ENCODE measurements at places on chromosomes 5 and 9.
A peak's percentile ranks its signal among the peaks of the same experiment; 100 is the strongest.

GRCh38 chr5:172834415-172835289 lies 601 bp downstream of the ERGIC1 start:
- DNase-seq, result peak; percentile 68

GRCh38 chr9:79000230-79001002 lies 571.3 kb upstream of the TLE4 start:
- DNase-seq, result no peak

GRCh38 chr5:68057191-68057590 lies 158.4 kb upstream of the PIK3R1 start:
- no peak for DNase-seq

GRCh38 chr5:176739461-176740051 lies 70.8 kb upstream of the UNC5A start:
- peak; percentile 25 for DNase-seq

DNA sequence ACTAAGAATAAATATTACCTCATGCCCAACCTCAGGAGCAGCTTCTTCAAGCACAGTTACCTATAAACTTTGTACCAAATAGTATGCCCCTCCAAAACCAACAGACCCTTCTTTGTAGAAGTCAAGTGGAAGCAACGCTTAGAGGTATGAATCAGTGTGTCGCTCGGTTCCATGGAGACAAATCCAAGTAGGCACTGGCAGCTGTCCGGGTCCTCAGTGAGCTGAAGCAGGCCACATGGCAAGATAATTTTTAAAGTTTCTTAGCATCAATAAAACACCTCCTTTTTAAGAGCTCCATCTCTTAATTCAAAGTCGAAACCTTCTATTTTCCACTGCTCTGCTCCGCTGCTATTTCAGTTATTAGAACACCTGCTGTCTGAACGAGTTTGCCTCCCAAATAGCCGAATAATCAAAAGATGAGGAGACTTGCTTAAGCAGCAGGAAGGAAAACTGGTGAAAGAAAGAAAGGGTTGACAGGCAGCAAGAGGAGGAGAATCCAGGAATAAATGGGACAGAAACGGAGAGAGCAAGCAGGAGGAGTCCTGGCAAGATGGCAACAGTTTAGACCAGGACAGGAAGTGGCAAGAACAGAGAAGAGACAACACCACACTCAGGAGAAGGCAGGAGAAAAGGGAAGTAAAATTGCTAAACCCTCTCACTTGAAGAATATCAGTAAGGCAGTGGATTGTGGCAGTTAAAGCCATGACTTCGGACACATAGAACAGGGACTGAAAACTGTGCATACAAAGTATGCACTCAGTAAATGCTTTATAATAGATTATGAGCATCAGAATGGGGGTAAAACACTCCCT lies 65.0 kb downstream of the PPP2R2B start:
- no peak for DNase-seq

- DNase-seq, result no peak
Observed at GRCh38 chr9:7739595-7739994, 60.0 kb downstream of the DMAC1 start.

DNA sequence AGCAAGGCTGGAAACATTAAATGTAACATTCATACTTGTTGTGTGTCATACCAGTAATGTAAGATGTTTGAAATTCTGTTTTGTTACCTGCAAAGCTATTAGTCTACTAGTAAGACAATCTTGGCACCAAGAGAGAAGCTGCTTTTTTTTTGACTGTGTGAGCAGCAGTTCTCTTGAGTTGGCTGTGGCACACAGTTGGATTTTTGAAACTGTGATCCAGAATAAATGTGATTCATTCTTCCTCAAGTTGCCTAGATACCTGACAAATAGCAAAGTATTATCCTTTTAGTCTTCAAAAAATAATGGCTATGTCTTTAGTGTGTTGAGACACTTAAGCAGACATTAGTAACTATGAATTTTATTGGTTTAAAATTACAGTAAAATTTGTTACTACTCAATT lies 57.2 kb upstream of the HAPLN1 start:
- DNase-seq, result no peak

- DNase-seq, result no peak
Observed at GRCh38 chr9:89120704-89121103, 57.9 kb downstream of the SHC3 start.

GRCh38 chr9:81771571-81771970 lies 82.2 kb upstream of the TLE1 start:
- DNase-seq, result no peak

- DNase-seq, result no peak
Observed at GRCh38 chr5:138653502-138653901, 78.3 kb upstream of the HSPA9 start.

GRCh38 chr9:15843931-15844330 lies 291.1 kb downstream of the CCDC171 start:
- no peak for DNase-seq

DNA sequence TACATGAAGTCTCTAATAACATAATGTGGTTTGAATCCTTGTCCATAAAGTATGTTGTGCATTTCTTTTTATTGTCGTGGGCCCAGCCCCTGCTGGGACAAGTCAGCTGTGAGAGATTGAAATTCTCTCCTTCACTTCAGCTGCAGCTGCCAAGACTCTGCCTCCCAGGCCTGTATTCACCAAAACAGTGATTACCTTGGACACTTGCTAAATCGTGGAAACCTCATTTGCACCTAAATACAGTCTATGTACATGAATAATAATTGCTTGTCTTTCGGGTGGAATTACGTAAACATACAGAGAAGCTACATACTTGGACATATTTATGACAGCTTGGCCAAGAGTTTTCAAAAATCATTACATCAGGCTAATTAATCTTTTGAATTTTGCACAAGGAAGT lies 898.5 kb upstream of the SEMA6A start:
- DNase-seq, result no peak

DNA sequence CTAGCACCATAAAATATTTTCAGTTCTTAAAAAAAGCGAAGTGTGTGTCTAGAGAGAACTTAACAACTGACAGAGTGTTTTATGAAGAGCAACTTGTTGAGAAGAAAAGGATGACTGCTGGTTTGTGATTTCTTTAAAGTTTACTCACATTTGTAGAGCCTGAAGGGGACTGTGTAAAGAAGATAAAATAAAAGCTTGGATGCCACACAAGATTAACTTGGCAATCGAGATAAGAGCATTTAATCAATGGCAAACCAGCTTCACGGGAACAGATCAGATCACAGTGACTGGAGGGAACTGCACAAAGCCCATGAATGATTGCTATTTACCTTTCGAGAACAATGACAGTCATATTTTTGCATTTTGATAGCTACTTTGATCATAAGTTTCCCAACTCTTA lies 2013.1 kb upstream of the CDH9 start:
- no peak for DNase-seq

DNA sequence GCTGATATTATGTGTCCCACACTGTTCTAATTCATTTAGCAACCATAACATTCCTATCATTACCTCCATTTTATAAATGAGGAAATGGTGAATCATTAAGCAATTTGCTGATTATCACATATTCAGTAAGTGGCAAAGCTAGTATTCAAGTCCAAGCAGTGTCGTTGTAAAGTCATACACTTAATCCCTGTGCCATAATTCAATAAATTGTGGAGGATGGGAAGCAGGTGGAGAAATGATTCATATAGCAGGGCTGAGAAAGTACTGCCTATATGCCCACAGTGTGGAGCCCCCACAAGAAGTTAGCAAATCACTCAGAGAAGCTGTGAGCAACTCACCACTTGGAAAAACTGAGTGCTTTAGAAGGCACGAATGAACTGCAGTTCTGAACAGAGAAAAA lies 691.0 kb downstream of the PTPRD start:
- no peak for DNase-seq

DNA sequence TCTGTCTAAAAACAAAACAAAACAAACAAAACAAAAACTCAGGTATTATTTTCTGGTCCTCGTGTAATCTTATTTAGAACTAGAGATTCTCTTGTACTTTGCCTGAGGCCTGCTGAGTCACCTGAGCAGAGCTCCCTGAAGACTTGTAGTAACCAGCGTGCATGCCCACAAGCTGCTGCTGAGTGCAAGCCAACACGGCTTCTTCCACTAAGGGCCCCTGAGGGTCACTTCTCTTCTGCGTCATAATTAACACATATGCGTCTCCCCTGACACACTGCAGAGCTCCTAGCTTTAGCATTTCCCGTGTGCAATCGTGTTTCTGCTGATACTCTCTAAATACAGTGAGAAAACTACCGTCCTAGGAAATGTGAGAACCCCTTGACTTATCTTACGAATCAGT lies 10.9 kb upstream of the NDFIP1 start:
- DNase-seq, result no peak

- no peak for DNase-seq
Observed at GRCh38 chr5:43771611-43772031, 168.6 kb downstream of the NNT start.

DNA sequence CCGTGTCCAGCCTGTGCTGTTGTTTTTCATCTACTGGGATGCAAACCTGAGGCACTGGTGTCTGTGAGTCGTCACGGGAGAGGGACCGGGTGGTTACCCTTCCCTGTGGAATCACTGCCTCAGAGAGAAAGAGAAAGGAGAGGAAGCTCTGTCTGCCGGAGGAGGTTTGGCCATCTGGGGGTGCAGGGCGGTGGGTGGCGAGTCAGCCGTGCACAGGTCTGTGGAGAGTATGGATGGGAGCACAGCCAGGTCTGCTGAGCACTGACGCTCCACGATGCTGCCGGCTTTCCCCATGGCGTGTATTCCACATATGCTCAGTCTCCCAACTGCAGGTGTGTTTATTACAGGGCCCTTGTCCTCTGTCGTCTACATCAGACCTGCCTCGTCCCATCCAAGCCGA lies 395.2 kb upstream of the IRX4 start:
- no peak for DNase-seq

GRCh38 chr5:82334856-82335255 lies 56.7 kb upstream of the RPS23 start:
- DNase-seq, result no peak

- no peak for DNase-seq
Observed at GRCh38 chr5:138054847-138055558, 22.1 kb upstream of the FAM13B start.

DNA sequence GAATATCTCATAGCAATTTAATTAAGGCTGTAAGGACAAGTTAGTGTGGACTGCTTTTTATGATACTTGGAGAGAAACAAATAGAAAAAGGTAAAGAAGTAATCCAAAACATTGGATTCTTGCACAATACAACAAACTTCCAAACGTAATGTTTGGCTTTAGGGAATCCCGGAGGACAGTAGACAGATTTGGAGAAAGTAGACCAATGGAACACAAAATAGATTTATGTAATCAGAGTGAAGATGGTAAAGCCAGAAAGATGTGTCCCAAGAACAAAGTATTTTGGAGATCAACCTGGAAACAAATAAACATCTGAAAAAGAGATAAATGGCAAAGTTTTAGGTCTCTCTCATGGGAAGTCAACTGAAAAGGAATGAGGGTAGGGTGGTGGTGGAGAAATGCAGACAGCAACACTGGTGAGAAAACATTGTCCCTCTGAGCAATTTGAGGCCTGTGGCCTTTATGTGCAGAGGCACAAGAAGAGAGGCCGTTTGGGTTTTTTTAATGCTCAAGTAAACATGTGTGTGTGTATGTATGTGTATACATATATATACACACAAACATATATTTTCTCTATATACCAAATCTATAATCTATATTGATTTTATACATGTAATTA lies 620.6 kb downstream of the PDE4D start:
- DNase-seq, result no peak

DNA sequence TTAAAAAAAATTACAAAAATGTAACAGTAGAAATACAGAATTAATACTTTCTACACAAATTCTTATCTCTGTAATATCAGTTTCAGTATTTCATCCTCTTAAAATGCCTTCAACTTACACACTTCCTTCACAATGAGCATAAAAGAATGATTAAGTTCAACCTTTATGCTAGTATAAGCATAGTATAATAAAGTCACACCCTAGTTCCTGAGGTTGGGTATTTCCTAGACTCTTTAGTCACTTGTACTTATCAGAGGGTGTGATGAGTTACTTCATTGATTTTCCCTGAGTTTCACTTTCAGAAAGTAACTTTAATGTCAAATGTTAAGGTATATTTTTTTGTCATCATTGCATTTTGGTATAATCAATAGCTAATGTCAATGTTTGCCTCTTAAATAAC lies 302.4 kb downstream of the PDE4D start:
- no peak for DNase-seq

GRCh38 chr9:133199648-133200321 lies 9.3 kb downstream of the OBP2B start:
- DNase-seq, result no peak

DNA sequence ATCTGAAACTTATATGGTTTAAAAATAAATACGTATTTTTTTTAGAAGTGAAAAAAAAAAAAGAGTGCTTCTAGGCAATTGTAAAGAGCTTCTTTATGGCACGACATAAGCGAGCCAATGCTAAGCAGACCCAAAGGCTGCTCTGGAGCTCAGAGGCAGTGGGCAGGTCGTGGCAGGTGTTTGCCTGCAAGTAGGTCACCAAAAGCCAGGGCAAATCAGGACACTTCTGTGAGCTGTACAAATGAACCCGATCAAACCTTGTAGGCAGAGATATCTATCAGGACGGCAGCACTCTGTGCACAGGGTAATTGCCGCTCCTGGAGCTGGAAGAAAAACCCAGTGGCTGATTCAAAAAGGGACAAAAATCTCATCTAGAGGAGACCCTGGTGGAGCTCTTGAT lies 75.9 kb downstream of the IRX2 start:
- DNase-seq, result no peak

DNA sequence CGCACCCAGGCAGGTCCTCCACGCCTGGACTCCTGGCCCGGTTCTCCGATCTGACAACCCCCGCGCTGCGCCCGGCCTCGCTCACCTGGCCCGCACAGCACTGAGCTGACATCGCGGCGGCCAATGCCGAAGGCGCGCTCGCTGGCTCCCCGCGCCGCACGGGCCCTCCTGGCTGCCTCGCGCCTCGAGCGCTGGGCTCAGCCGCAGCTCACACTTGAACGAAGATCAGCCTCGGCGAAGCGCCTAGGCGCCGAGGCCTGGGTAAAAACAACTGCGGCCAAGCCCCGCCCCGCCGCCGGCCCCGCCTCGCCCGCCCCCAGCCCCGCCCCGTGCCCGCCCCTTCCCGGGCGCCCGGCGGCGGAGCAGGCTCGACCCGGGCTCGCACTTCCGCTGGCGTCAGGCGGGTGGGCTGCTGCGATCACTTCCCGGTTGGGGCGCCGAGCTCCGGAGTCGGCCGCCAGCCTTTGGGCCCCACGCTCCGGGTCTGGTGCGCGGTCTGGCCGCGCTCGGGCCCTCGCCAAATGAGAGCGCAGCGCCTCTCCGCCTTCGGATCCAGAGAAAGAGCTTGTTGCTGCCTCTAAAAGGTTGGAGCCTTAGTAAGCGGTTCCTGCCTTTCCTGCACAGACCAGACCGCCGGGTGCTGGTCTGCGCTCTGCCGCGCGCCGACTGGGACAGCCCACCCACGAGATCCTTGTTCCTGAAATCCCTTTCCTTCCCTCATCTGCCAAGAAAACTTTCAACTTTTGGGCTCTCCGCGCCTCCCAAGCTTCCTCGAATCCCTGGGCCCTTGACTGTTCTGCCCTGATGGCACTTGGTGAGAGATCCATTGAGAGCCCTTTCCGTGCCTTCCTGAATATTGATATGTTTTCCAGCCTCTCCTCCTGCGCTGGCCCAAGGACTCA lies at the start of gene SERINC5:
Gene SERINC5 (minus strand): TSS at position 238 of the 902 bp plus-strand sequence. CDS start 126 bp downstream, at position 112.
- peak; percentile 93 for DNase-seq

DNA sequence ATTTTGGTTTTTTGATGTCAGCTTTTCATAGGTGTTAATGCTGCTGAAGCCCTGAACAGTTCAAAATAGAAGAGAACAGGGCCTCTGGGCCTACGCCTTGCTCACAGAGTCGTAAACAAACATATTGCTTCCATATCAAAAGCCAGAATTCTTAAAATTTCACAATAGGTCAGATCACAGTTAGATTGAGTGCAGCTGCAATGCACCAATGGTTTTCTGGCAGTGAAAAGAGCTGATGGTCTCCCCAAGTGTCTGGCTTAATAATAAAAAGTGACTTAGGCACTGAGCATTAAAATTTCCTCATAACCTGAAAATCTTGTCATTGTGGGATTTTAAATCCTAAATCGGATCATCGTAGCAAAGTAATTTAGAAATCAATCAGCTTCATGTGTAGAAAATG lies 493.0 kb downstream of the CAAP1 start:
- no peak for DNase-seq
